Endothelial cell (in vitro differentiated cells): ENCODE measurements at places on chromosomes 4 and X. TPM values are rescaled to one million over a fixed set of nuclear protein-coding genes. Genes with fewer than 3 reads are reported as not detected.
A peak's percentile ranks its signal among the peaks of the same experiment; 100 is the strongest.

GRCh38 chr4:139389102-139389501 lies 64.8 kb upstream of the RAB33B start:
- DNase-seq, result no peak

RASSF6 gene
- not detected for total RNA-seq

PSAPL1 gene
- not detected for total RNA-seq

ARHGEF38 gene
- total RNA-seq, result not detected

GRCh38 chr4:141896687-141897086 lies 260.3 kb downstream of the IL15 start:
- DNase-seq, result no peak

GRCh38 chr4:40998675-40999358 lies 215.5 kb downstream of the APBB2 start:
- DNase-seq, result no peak

DNA sequence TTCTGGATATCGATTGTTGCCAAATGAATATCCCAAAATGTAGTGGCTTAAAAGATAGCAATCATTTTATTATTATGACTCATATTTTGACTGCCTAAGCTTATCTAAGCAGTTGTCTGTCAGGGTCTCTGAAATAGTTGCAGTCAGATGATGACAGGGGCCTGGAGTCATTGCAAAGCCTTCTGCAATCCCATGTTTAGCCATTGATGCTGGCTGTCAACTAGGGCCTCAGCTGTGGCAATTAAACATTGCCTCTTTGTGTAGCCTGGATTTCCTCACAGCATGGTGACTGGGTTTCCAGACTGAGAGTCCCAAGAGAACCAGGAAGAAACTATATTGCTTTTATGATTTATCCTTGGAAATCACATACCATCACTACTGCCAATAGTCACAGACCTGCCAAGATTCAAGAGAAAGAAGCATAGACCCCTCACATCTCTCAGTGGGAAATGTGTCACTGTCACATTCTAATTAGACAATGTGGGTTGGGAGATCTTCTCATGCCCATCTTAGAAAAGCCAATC lies 227.3 kb upstream of the NOCT start:
- no peak for DNase-seq

GRCh38 chr4:143374255-143374654 lies 37.6 kb downstream of the GAB1 start:
- DNase-seq, result no peak

FGFBP2 gene
- not detected for total RNA-seq

MTMR8 gene
- total RNA-seq, result 3.4 TPM

MAGEA4 gene
- total RNA-seq, result 0.23 TPM

DNA sequence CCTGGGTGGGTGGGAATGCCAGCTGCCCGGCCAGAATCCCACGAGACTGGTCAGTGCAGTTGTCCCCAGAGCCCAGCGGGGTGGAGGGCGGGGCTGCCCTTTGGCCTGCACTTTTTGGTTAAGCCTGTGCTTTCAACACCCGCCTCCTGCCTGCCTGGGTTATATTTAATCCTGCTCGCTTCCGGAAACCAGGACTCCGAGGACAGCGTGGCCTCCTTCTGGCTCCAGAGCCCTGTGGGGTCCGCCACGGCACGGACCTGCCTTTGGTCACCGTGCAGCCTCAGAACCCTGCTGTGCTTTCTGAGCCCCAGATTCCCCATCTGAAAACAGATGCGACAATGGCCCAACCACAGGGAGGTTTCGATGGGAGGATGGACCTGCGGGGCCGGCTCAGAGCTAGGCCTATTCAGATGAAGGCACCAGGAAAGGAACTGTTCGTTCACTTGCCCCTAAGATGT lies 29.4 kb upstream of the KIAA0232 start:
- no peak for DNase-seq

DNA sequence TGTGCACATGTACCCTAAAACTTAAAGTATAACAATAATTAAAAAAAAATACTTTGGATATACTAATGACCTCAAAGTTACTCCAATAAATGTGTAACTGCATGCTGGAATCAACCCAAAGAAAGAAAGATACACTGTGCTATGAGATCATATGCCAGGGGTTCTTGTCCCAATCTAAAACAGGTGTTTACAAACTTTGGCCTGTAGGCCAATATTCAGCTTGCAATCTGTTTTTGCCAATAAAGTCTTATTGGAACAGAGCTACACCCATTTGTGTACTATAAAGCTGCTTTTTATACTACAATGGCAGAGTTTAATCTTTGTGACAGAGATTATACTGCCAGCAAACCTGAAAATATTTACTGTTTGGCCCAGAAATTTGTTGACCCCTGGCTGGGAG lies 138.8 kb upstream of the AFF2 start:
- no peak for DNase-seq

DNA sequence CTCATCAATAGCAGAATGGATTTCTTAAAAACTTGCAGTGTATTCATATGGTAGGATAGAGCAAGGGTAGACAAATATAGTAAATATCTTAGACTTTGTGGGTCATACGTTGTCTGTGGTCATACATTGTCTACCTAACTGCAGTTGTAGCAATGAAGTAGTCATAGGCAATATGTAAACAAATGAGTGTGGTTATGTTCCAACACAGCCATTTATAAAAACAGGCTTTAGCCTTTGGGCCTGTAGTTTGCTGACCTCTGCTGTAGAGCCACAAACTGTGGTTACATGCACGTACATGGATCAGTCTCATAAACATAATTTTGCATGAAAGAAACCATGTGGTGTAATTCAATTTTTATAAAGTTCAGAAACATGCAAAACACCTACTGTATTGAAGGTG lies 98.9 kb downstream of the LARP1B start:
- DNase-seq, result no peak

GRCh38 chr4:74716436-74716765 lies 77.9 kb downstream of the BTC start:
- no peak for DNase-seq

DNA sequence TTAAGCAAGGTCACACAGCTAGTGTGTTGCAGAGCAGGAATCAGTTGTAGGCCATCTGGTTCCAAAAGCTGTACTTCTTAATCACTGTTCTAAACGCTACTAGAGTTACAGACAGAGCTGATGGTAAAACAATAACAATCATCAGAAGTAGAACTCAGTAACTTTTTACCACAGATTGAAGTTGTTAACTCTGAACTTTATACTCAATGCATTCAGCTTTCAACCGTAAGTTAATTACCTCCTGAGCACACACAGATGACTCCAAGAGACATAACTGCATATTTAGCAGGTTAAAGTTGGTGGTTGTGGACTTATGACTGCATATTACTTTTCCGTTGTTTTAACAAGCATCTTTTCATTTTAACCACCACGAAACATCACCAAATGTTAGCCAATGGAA lies 127.3 kb downstream of the PRSS12 start:
- DNase-seq, result no peak

GRCh38 chr4:36198068-36198808 lies 46.1 kb downstream of the ARAP2 start:
- DNase-seq, result no peak

SSX1 gene
- total RNA-seq, result not detected

- no peak for DNase-seq
These were observed 54.8 kb downstream of the FGFBP1 start for GRCh38 chr4:15883610-15884243.

DNA sequence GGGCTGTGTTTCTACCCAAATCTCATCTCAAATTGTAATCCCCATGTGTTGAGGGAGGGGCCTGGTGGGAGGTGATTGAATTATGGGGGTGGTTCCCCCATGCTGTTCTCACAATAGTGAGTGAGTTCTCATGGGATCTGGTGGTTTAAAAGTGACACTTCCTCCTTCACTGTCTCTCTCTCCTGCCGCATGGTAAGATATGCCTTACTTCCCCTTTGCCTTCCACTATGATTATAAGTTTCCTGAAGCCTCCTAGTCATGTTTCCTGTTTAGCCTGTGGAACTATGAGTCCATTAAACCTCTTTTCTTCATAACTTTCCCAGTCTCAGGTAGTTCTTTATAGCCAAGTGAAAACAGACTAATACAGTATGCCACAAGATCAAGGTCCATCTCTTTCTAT lies 70.0 kb upstream of the MSX1 start:
- no peak for DNase-seq

DNA sequence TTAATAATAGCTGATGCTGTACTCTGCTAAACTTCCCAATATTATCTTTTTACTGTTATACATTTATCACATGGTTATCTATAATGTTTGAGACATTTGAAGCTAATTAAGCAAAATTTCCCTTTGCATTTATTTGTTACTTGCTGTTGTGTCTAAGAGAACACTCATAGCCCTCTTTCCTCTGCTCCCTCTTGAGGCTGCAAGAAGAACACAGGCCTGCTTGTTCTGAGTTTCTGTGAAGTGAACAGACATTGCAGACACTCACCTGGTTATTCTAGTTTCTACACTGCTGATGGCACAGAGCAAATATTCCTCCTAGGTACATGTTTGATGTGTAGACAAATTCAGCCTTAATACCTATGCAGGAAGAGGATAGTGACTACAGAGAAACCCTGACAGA lies 367.8 kb downstream of the GASK1B start:
- DNase-seq, result no peak

- DNase-seq, result peak; percentile 35
These were observed at the start of gene PROM1 for GRCh38 chr4:16083241-16084191. PROM1 (minus strand) TSS chr4:16084023; CDS start chr4:16075906, 8,117 bp downstream.
